H4 (cell line): ENCODE measurements at places on chromosomes 16 and 17. TPM values are rescaled to one million over a fixed set of nuclear protein-coding genes. Genes with fewer than 3 reads are reported as not detected.

TBC1D3E gene
- not detected in 2 replicates for total RNA-seq

- no peak for DNase-seq
Measured at GRCh38 chr16:81987121-81987520, 24.1 kb downstream of the SDR42E1 start.

DNA sequence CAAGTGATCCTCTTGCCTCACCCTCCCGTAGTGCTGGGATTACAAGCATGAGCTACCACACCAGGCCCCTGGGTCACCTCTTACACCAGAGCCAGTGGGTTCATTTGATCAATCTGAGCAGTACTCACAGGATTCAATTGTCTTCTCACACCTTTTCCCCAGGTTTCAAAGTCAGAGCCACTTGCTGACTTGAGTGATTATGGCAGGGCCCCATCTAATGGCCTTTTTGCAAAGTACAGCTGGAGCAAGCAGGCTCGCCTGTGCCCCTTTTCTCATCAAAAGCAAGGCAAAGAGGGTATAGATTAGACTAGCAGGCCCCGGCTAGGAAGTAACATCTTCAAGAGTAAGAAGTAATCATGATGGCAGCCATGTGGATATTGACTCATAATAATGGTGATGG is 114.8 kb upstream of the NOL11 start:
- peak; percentile 30 for DNase-seq

MYH13 gene
- total RNA-seq, result not detected in 2 replicates

GRCh38 chr17:39722965-39723848 is 7.1 kb downstream of the MIEN1 start:
- DNase-seq, result no peak

DNA sequence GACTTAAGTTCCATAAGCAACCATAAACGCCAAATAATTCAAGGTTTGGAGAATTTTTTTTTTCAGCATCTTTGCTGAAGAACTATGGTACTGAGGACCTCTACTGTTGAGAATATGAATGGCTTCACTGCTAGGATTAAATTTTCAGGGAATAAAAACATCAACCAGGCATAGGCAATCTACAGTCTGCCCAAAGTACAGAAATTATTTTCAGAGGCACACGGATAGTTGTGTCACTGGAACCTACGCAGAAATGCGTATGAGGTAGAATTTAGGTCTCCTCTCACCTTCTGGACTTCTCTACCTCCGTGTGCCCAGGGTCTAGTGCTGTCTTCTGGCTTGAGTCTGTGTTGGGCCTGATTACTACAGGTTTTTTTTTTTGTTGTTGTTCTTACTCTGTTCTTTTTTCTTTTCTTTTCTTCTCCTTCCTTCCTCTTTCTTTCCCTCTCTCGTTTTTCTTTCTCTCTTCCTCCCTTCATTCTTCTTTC is 39.7 kb downstream of the NACA2 start:
- DNase-seq, result peak; percentile 44

DNA sequence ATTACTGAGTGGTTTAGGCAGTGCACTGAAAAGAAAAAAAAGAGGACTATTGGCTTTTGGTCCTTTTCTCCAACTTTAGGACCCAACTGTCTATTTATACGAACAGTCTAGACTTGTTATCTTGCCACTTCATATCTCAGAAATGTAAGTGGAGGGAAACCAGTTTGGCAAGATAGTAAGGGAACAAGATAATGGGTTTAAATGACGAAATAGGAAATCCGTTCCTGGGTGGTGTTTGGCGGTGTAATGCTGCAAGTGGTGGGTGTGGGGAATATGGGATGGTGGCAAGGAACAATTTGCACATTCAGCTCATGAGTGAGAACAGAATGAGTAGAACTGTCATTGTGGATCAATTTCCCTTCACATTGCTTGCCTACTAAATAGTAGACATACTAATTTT is 44.7 kb downstream of the GRB7 start:
- DNase-seq, result no peak

DNA sequence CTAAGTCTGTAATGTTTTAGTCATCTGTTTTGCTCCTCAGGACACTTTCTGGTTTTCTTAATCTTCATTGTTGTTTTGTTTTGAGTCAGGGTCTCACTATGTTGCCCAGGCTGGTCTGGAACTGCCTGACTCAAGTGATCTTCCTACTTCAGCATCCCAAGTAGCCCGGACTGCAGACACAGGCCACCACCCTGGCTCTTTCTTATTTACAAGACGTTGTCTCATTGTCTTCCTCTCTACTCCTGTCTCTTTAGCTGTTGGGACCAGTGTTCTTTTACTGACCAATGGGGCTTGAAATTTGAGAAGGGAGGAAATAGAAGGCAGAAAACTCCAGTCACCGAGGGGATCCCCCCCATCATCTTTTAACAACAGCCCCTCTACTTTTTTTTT is 1.2 kb downstream of the SCPEP1 start:
- no peak for DNase-seq

GRCh38 chr17:3904501-3904900 is 11.6 kb upstream of the CAMKK1 start:
- no peak for DNase-seq
